ENCODE measurements at places on chromosomes 6 and 20.

- no peak for DNase-seq
Observed at GRCh38 chr6:138107752-138108592, 753 bp upstream of the PERP start.

DNA sequence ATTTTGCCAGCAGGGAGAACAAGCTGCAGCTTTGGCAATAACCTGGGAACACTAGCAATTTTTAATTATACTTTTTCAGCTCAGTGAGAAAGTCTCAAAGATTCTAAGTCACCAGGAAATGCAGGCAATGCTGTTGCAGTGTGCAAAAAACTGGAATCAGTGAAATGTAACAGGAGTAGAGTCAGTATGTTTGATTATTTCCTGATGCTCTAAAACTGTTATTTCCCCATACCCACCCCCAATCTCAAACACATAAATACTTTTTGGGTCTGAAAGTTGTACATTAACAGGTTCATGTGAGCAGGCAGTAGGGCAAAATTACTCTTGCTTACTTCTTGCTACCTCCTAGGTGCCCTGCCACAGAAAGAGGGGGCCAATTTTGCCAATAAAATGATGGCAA, 65.4 kb upstream of the BEND6 start:
- DNase-seq, result no peak

DNA sequence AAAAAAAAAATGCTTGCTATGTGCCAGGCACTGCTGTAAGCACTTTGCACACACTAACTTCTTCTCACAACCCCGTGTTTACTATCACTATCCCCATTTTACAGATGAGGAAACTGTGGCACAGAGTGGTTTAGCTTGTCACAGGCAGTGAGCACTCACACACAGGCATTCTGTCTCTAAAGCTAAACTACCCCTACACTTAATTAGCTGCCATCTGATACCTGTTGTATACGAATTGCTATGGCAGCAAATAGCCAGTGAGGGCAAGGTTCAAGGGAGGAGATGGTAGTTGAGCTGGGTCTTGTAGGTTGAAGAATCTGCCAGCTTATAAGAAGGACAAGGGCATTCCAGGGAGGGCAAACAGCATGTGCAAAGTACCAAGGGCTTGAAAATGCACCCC, 5.2 kb downstream of the TNNC2 start:
- DNase-seq, result no peak

DNA sequence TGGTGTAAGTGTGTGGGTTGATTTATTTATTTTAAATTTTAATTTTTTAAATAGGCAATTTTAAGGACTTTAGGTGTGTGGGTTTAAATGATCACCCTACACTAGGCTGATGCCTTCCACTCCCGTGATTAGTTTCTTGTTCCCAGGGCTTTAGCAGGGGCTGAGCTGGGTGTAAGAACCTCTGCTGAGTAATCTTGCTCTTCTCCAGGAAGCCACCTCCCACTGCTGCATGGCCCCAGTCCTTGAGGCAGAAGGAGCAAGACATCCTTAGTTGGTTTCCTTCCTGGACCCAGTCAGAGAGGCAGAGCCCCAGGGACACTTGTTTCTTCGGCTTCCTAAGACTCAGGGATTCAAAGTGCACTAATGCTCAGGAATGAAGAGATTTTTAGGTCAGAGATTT, 19.8 kb upstream of the CDC5L start:
- DNase-seq, result no peak

DNA sequence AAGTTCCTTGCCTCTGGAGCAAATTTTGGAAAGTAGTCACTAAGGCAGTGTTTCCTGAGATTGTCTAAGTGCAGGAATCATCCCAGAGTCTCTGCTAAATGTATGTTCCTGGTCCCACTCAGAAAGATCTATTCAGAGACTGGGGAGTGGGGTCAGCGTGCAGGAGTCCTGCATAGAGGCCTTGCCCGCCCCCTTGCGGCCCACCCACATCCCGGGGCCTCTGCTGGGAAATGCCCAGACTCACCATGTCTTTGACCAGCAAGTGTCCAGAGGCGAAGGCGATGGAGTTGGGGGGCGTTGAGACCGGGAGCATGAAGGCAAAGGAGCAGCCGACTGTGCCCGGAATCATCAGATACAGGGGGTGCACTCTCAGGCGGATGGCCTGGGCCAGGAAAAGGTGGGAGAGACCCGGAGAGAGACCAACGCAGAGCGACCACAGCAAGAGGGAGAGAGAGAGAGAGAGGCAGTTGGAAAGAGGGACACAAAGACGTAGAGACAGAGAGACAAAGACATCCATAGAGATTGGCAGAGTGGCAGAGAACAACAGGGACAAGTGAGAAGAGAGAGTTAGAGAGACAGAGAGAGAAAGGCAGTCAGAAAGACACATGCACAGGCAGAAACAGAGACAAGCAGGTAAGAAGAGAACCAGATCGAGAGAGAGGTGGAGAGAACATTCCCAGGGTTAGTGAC, 12.9 kb upstream of the OCSTAMP start:
- no peak for DNase-seq

- no peak for DNase-seq
Observed at GRCh38 chr6:90197854-90198496, 98.7 kb downstream of the BACH2 start.

DNA sequence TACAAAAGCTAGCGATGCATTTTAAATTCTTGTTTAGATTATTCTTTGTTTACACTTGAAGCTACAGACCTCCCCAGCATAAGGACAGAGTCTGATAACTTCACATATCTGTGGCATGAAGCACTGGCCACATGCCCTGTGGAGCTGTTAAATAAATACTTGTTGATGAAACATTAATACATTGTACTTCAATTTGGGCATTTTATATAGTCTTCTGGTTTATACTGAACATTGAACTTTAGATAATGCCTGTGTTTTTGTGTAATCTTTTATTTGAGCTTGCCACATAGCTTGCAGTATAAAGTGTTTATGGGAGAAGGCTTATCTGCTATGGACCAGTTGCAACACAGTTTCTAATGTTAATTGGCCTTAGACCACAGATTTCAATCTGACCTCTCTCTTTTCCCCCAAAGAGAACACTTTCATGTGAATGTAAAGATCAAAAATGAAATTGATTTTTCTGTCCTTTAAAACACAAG, 48.2 kb downstream of the FRK start:
- no peak for DNase-seq

DNA sequence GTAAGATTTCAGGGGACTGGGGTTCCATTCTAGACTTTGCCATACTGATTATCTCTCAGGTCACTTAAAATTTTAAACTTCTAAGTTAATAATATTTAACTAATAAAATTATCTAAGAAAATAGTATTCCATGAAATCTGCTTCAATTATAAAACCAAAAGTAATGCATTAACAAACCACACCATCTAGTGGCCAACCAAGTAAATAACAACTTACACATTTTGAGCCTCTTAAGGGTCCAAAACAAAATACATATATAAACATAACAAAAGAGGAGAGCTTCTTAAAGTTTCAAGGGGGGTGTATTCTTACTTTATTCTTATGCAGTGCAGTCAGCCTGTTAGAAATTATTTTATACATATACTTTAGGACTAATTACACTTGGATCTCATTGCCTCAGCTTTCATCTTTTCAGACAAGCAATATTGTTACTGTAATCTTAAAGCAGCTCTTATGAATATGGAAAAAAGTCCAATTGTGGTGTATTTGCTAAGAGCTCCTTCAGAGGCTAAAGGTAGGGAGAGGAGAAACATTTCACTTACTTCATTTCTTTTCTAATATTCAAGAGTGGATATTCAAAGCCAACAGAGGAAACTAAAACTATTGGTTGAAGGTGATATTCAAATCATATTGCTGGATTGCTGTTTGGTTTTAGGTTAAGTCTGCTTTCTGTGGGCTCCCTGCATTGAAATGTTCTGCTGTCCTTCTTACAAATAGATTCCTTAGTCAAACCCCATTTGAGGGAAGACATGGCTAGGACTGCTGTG, 199.7 kb upstream of the SIM1 start:
- no peak for DNase-seq

Data from activated CD4-positive, alpha-beta T cell treated with anti-CD3 and anti-CD28 coated beads, Interleukin-2, amount 50 U/mL, for 24 hours (primary cell).